ENCODE measurements at places on chromosomes 1 and 21. TPM values are rescaled to one million over a fixed set of nuclear protein-coding genes. Genes with fewer than 3 reads are reported as not detected.

DNA sequence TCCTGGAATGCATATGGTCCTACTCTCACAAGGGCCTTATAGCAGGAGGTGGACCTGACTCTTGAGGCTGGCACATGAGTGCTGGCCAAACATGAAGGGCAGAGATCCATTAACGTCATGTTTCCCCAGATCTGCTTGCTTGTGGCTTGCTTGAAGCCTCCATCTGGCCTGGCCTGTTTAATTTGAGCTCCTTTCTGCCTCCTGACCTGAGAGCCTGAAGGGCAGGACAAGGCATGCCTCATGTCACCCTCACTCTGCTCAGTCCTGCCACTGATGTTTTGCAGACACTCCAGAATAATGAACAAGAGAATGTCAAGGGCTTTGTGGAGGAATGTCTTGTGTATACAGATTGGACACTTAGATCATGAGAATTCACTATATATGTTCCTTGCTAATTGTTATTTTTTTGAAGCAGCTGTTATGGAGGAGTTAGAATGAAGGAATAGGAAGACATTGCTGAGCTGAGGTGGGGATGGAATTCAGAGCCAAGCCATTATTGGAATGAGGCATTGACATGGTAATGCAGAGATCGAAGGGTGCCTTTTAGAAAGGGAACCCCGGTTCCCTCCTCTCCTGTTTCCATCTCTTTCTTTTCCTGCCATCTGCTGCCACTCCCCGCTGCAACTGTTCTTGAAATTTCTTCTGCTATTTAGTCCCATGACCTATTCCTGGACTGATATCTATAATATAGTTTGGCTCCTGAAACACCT is 457.0 kb upstream of the PROX1 start:
- no peak for DNase-seq

DNA sequence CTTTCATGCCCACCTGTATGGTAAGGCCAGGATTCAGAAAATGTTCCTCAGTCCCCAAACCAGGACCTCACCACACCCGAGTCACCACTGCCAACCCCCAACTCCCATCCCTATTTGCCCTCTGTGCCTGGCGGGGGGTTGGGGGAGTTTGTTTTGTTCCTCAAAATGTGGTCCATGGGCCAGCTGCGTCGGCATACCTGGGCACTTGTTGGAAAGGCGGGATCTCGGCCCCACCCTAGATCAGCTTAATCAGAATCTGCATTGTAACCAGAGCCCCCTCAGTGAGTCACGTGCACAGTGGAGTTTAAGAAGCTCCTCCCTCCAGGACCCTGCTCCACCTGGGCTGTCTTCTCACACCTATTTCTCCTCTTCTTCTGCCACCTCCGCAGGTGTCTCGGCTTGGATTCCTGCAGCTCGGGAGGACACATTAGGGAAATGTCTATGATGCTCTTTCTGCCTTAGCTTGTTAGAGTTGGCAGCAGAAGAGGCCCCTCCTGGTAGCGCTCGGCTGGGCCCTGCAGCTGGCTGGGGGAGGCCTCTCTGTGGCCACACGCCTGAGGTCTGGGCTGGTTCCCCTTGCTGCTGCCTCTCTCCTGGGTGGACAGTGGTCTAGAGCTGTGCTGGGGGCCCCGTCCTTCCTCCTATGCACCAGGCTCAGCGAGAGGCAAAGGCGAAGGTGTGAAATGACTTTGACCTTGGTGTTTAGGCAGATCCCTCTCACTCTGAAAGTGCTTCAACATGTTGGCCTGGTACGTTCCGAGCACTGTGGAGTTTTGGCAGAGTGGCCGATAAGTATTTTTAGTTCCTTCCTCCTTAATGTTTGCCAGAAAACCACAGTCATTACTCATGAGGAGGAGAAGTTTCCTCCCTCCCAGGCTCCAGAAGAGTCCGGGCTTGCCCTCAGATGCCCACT is 41.8 kb upstream of the CAMTA1 start:
- DNase-seq = peak; percentile 80

- no peak for DNase-seq
These were observed 2.7 kb upstream of the YBX1 start for GRCh38 chr1:42679364-42679983.

GRCh38 chr1:190619724-190620123 is 142.1 kb upstream of the BRINP3 start:
- DNase-seq = no peak

DNA sequence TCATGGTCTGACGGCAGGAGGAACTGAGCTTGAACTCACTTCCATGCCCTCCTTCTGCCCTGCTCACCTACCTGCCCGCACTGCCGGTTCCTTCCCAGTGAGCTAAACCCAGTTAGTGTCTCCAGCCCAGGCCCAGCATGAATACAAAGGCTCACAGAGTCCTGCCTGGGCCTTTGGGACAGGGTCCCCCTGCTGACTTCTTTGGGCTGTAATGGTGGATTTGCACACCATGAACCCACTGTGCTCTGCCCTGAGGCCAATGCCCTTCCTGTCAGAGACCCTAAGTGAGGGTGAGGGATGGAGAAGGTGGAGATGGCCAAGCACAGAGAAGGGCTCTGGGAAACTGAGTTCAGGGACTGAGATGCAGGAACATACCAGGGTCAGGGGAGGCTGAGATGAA is 153.4 kb downstream of the PCP4 start:
- no peak for DNase-seq

DNA sequence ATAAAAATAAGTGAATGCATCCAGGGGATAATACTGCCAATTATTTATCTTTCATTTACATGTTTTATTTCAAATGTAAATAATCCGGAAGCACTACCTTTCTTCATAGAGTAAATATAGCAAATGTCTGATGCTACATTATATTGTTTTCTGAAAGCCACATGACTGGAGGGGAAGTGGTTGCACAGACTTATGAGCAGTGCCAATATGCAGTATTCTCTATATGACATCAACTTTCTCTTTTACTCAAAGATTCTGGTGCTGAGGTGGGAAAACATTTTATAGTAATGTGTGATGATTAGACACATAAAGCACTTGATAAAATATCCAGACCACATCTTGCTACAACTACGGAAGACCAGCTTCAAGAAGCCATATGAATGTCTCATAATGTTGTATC is 314.7 kb downstream of the NEGR1 start:
- DNase-seq = no peak

ZBTB8A gene
- total RNA-seq = 10.4 TPM
